ENCODE measurements at places on chromosomes 2 and 18.

- no peak for DNase-seq
These were observed 28.1 kb downstream of the PIK3C3 start for GRCh38 chr18:41982942-41983660.

DNA sequence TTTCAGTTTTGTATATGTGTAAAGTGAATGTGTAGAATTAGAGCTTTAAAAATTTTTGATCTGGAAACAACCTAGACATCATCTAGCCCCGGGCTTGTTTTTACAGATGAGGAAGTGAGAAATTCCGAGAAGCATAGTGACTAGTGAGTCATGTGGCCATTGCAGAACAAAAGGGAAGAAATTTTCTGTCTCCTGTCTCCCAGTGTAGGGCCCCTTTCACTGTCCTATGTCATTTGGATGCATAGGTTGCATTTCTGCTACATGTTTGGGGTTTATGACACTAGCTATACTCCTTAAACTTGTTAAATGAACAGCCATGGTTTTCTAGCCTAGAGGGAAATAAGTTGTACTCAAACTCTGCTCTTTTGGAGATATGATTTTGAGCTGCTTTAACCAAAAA is 84.6 kb downstream of the PLCL1 start:
- no peak for DNase-seq

DNA sequence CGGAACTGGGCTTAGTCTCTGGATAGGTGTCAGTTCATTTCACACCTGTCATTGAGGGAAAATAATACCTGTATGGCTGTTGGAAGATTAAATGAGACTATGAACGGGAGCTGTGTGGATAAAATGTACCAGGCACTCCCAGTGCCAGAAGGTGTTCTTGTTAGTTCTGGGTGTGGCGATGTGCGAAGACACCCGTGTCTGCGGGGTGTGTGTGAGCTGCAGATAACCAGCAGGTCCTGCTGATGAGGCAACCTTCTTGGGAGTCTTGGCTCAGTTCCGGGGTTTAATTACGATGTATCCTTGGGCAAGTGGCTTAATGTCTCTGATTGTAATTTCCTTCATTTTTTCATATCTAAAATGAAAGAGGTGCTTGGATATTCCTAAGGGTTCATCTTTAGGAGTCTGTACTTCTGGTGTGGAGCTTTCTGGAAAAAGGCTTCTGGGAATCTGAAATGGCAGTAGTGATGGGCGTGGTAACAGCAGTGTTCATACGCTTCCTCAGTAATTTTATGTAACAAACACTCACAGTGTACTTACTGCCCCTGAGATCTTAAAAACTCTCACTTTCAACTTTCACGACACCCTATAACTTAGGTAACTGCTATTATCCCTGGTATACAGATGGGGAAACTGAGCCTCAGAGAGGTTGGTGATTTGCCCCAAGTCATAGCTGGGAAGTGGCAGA is 35.0 kb downstream of the NEDD4L start:
- DNase-seq, result no peak

GRCh38 chr2:53753041-53753440 is 14.6 kb upstream of the CHAC2 start:
- no peak for DNase-seq

GRCh38 chr2:28391564-28392296 is 928 bp upstream of the FOSL2 start:
- DNase-seq, result peak; percentile 58

GRCh38 chr2:124589971-124590370 is 564.9 kb downstream of the CNTNAP5 start:
- no peak for DNase-seq

GRCh38 chr2:42917425-42917927 is 125.1 kb upstream of the HAAO start:
- no peak for DNase-seq

- no peak for DNase-seq
These were observed 92.2 kb downstream of the ALPK2 start for GRCh38 chr18:58536534-58537271.

- no peak for DNase-seq
These were observed 49.9 kb upstream of the SERPINB2 start for GRCh38 chr18:63837590-63837989.

DNA sequence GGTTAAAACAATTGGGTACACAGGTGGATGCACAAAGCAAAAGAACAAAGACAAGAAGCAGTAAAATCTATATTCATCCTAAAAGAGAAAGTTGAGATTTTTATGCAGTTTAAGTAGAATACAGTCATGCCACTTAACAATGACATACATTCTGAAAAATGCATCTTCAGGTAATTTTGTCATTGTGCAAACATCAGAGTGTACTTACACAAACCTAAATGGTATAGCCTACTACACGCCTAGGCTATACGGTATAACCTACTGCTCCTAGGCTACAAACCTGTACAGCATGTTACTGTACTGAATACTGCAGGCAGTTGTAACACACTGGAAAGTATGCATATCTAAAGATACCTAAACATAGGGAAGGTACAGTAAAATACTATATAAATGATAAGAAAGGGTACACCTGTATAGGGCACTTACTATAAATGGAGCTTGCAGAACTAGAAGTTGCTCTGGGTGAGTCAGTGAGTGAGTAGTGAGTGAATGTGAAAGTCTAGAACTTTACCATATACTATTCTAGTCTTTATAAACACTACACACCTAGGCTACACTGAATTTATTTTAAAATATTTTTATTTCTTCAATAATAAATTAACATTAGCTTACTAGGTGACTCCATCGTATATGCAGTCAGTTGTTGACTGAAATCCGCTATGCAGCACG is 132.9 kb downstream of the BARD1 start:
- DNase-seq, result no peak

- peak; percentile 59 for DNase-seq
These were observed 207.9 kb downstream of the ARL4C start for GRCh38 chr2:234288974-234289455.

GRCh38 chr2:108212671-108213070 is 27.1 kb upstream of the SULT1C3 start:
- no peak for DNase-seq

- no peak for DNase-seq
These were observed 239.8 kb downstream of the EN1 start for GRCh38 chr2:118607641-118608040.

- no peak for DNase-seq
These were observed 405.2 kb downstream of the NCKAP5 start for GRCh38 chr2:133163111-133163510.

- DNase-seq, result no peak
These were observed 269.8 kb upstream of the MMADHC start for GRCh38 chr2:149857344-149857743.

GRCh38 chr2:240427729-240428128 is 7.7 kb upstream of the GPC1 start:
- no peak for DNase-seq

- no peak for DNase-seq
These were observed 93.3 kb downstream of the ALPK2 start for GRCh38 chr18:58535340-58536201.

DNA sequence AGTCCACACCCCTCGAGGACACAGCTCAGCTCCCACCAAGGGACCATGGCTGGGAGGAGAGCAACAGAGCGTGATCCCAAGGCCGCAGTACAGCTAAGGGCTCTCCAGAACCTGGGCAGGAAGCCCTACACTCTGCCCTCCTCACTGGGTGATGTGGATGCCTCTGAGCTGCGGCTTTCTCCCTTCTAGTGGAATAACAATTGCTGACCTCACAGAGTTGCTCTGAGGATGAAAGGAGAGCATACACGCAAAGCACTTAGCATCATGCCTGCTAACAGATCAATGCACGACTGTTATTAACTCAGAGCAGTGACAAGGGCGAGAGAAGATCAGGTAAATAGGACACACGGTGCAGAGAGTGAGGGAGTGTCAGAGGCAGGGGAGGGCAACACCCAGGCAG is 74.2 kb downstream of the ZFP36L2 start:
- no peak for DNase-seq

DNA sequence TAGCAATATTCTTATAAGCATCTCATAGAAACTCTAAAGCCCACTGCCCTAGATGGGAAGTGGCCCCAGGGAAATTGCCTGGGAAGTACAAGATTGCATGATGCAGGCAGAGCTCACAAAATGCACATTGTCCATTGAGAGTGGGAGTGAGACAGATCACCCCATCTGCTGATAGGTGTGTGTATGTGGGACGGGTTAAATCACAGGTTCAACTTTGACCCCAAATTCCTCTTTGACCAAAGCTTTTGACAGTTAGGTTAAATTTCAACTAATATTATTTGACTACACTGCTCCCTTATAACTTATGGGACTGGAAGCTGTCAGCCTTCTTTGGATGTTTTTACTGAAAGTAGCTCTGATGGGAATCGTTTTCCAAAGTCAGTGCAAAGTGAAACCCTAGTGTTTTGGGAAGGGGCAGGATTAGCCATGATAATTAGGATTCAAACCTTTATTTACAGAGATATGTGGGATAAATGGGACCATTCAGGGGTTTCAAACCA is 11.4 kb upstream of the FABP1 start:
- no peak for DNase-seq

DNA sequence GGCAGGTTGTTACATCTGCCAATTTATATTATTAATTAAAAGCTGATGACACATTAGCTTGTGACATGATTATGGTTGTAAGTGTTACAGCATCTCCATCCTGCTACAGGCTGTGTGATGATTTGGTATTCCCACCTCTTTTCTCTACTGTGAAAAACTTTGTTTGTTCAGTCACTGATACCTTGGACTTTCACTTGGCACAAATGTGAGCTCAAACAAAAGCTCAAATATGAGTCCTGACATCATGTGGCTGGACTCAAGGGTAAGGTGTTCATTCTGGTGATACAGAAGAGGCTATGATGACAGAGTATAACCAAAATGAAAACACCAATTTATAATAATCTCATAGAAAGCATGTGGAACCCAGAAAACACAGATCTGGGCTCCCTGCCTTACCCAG is 11.4 kb upstream of the IL36A start:
- no peak for DNase-seq
